ENCODE measurements at places on chromosomes 12 and 14. TPM values are rescaled to one million over a fixed set of nuclear protein-coding genes. Genes with fewer than 3 reads are reported as not detected.

DNA sequence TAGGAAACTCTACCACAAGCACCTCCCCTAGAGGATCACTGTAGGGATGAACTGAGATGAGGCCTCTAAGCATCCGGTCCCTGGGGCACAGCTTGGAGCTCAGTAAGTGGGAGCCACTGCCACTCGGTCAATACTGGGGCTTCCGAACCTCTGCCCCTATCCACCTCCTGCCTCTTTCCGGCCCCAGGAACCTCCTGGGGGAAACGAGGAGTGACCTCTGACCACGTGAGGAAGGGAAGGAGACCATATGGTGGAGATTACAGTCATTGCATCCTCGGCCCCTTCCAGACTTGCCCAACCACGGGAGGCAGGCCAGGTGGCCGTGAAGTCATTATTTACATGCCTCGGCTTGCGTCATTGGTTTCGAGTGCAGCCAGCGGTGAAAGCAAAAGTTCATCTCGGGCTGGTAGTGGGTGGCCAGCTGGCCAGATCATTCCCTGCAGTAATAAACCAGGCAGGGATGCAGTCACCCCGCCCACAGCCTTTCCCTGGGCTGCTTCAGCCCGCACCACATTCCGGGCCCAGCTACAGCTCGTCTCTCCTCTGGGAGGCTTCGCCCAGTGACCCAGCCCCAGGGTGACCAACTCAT lies 65.4 kb downstream of the C14orf132 start:
- DNase-seq = no peak

GRCh38 chr12:52952076-52952801 lies 3.3 kb downstream of the KRT18 start:
- no peak for DNase-seq

- no peak for DNase-seq
These were observed 184.7 kb downstream of the SRGAP1 start for GRCh38 chr12:64029013-64029857.

DNA sequence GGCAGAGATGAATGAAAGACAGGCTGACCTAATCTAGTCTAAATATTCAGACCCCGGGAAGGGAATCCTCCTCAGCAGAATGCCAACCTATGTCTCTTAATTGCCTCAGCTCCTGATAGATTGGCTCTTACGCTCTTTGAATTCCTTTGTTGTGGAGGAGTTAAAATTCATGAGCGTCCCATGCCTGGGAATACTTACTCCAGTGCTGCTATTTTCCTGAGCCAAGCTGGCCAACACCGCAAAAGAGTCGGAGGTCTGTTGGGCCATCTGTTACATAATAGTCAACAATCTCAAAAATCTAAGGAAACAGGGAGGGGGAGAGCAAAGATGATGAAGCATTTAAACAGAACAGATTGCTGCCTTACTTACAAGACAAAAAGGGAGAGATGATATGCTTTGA lies 182.8 kb downstream of the ASCL1 start:
- no peak for DNase-seq

DNA sequence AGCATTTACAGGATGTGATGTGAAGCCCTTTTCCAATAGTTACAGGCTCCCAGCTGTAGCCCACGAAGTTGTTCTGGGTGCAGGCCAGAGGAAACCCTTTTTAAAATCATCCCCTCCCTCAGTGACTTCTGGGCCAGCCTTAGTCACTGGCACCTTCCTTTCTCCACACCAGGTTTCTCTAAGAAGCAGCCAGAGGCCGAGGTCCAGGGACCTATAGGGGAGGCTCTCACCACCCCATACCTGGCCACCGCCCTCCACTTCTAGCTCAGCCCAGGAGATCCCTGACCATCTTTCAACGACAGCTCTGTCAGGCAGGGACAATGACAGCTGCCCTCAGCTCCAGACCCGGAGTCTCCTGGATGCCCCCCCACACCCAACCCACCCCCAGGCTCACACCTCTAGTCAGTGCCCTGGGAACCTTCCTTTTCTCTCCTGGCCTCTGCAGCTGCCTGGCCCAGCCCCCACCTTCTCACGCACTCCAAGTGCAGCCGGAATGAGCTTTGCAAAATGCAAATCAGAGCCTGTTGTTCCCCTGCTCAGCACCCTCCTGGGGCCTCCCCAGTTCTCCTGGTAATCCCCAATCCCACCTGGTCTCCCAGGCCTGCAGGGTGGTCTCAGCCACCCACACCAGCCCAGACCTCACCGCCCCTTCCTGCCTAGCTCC lies 46.7 kb downstream of the TESC start:
- no peak for DNase-seq

DNA sequence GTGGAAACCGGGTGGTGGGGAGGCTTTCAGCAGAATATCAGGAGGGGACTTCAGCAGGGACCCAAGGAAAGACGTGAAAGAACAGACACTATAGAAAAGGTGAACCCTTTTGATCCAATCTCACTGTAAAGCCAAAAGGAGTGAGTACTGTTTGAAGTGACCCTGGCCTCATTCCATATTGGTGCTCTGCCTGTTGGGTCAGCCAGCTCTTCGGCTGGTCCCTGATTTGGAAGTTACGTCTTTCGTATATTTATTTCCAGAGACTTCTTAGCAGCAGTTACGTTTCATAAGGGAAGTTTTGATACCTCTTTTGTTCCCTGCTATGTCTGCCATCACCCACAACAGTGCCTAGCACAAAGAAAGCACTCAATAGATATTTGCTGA lies 21.9 kb downstream of the WNT5B start:
- DNase-seq = no peak

The VRTN gene
- not detected for polyA plus RNA-seq

The GPR84 gene
- not detected for polyA plus RNA-seq

The CLECL1 gene
- polyA plus RNA-seq = not detected

The CISTR gene
- not detected for polyA plus RNA-seq

All from SK-N-SH (cell line).